Stromal cell of bone marrow (primary cell): ENCODE measurements at places on chromosomes 7 and 10.
A peak's percentile ranks its signal among the peaks of the same experiment; 100 is the strongest.

GRCh38 chr7:101690061-101690460, 61.0 kb upstream of the MYL10 start:
- no peak for DNase-seq

DNA sequence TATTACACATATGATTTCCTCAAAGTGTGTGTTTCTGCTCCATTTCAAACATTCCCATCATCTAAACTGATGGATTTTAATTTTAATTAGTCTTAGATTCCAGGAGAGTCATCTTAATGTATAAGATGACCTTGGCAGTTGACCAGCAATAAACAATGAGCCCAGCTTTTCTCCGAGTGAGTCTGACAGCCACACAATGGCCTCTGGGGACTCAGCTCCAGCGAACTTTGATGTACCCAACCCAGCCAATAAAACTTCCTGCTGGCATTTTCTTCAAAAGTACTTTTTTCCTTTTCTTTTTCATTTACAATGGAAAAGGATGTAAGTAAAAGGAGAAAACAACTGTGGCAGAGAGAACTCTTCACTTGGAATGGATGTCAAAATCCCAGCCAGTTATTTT, 139.1 kb upstream of the CTBP2 start:
- no peak for DNase-seq

DNA sequence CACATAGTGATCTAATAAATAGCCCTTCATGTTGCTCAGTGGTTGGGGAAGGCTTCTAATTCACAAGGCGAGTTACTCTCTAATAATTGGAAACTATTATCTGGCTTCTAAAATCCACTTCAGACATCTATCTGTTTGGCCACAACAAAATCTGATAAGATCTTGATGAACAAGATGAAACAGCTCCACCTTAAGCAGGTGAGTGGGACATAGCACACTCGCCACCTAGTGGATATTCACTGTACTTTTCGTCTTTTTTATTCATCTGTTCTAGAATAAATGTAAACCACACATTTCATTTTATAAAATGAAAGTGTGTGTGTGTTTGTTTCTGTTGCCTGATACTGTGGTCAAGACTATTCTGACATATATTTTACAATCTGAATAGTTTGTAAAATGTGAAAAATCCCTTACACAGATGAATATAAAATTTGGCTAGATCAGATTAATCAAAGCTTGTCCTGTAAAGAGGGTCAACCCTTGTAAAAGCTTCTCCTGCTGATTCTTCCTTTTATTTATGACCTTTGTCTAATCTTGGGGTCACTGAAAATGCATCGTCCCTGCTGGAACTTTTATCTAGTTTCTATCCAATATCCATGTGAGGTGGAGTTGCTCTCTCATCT, 26.5 kb upstream of the CNTNAP2 start:
- peak; percentile 10 for DNase-seq

GRCh38 chr7:118152654-118153053, 31.3 kb upstream of the LSM8 start:
- DNase-seq, result no peak

DNA sequence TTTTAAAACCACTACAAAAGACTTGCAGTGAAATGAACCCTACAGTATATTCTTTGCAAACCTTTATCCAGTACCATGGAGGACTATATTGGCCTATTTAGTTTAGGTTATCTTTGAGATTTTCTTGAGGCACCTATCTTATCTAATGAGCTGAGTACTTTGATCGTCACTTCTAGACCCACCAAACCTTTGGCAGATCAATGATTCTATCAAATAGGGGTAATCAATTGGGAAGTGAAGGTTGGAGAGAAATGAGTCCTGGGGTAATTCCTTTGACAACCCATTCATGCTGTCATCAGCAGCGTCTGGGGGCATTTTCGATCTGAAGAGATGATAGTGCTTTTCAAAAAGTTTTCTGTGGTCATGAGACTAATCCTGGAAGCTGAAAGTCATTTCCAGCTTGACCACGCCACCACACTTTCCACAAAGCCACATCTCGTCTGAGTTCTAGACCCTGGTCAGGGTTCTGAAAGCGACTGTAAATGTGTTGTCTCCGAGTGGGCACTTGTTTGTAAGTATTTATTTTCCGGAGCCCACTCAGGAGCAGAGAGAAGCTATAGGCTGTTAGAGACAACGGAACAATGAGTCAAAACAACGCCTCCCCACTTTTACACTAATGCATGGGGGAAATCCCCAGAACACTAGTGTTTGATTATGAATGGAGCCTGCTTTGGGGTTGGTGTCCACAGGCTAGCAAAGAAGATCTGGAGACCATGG, 4.8 kb downstream of the EGR2 start:
- no peak for DNase-seq

- no peak for DNase-seq
Observed at GRCh38 chr10:129849452-129849750, 114.7 kb downstream of the EBF3 start.

DNA sequence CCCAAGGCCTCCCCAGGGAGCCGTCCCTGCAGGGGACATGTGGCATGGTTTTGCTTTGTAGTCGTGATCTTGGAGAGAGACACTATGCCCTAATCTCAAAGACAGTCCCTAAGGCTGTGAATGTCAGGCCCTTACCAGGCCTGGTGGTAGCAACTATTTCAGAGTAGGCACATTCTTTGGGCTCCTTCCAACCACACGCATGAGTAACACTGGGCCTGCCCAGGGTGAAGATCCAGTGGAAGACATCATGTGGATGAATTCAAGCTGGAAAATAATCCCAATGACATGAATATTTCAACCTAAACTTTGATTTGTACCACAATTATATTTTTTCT, 39.5 kb upstream of the INSIG1 start:
- DNase-seq, result peak; percentile 96

DNA sequence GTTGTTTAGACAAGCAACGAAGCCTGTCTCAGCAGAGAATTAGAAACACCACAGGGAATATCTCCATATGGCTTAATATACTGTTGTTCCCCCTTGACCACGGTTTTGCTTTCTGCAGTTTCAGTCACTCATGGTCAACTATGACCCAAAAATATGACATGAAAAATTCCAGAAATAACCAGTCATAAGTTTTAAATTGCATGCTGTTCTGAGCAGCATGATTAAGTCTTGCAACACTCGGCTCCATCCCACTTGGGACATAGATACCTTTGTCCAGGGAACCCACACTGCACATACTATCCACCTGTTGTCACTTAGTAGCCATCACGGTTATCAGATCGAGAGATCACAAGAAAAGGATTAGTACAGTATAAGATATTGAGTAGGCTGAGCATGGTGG, 60.7 kb upstream of the FOXK1 start:
- peak; percentile 24 for DNase-seq

DNA sequence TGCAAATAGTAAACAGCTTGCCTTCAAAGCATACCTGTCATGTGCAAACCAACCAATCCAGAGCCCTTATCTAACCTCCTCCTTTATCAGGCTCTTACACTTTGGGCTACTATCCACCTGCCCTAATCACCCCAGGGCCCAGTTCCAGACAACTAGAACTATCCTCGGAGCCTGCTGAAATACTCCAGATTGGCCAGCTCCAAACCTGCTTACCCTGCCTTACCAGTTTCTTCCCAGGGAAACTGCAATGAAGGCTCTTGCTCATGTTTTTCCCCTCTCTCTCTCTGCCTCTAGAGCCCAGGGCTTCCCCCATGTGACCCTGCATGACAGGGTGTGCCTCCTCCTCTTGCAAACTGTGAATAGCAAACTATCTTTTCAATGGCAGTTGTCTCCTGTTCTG, 81.4 kb upstream of the CAPZA2 start:
- DNase-seq, result no peak

DNA sequence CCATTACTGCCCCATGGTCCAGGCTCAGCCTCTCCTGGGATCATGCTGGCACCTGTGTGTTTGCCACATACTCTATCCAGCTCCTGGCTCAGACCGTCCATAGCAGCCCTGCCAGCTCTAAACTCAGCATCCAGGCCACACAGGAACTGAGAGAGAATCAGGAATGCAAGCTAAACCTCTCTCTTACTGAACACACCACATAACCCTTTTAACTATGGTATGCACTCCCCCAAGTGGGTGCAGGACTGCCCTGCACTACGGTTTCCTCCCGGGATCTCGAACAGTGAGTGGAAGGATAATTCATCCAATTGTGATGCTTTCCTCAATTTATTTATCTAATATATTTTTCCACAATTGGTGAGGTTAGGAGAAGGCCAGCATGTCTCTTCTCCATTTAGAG, 17.1 kb upstream of the ZNF800 start:
- no peak for DNase-seq

DNA sequence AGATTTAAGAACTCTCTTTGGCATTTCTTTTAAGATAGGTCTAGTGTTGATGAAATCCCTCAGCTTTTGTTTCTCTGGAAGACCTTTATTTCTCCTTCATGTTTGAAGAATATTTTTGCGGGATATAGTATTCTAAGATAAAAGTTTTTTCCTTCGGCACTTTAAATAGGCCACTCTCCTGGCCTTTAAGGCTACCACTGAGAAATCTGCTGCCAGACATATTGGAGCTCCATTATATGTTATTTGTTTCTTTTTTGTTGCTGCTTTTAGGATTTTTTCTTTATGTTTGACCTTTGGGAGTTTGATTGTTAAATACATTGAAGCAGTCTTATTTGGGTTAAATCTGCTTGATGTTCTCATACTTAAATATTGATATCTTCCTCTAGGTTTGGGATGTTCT, 22.6 kb downstream of the GALNT11 start:
- DNase-seq, result no peak
